ENCODE measurements at places on chromosomes 16 and 17.

GRCh38 chr17:56656701-56657327 lies 63.3 kb downstream of the NOG start:
- DNase-seq = no peak

GRCh38 chr16:17474572-17474971 lies 3.8 kb upstream of the XYLT1 start:
- DNase-seq = no peak

DNA sequence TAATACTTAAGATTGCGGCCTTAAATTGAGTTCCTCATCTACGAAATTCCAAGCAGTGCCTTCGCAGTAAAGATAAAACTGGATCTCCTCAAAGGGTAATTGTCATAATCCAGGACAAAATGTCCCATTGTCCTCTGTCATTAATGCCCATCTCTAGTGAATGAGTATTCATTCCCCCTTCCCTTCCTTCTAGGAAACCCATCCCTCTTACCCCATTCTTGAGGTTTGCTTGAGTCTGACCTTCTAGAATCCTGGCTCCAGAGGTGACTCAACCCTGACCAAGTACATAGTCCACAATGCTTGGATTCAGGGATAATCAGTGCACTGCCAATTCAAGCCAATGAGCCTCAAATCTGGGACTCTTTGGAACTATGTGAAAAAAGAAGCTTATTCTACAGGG lies 47.0 kb upstream of the MAF start:
- DNase-seq = no peak

DNA sequence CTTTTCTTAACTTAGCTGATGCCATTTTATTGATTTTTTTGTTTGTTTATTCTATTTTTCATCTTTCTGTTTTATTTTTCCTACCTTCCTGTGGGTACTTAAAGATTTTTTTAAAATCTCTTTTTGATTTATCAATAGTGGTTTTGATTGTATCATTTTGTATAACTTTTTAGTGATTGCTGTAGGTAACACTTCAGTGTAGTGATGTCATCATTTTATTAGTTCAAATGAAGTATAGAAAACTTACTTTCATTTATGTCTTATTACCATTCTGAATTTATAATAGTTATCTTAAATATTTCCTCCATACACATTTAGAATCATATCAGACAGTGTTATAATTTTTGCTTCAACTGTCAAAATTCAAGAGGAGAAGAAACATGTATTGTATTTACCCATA lies 115.9 kb downstream of the PHKB start:
- no peak for DNase-seq

DNA sequence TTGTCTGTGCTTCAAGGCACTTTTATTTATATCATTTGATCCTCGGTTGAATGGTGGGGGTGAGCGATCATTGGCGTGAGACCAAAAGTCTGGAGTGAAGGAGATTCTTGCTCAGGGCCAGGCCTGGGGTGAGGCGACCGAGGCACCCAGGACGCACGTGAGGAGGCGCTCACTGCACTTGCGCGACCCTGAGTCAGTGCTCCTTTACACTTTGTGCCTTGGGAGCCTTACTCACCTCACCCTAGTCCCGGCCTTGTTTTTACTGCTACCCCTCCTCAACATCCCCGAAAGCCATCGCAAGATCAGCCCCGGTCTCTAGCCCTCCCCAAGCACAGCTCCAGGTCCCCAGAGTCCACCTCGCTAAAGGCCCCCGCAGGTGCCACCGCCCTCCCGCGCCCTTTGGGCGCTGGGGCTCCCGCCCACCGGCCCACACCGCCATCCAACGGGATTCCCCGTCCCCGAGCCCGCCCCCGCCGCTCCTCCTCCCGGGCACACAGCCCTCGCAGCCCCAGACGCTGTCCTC lies 496 bp downstream of the EZH1 start:
- no peak for DNase-seq

GRCh38 chr17:58991718-58992331 lies 114.9 kb downstream of the TRIM37 start:
- DNase-seq = no peak

DNA sequence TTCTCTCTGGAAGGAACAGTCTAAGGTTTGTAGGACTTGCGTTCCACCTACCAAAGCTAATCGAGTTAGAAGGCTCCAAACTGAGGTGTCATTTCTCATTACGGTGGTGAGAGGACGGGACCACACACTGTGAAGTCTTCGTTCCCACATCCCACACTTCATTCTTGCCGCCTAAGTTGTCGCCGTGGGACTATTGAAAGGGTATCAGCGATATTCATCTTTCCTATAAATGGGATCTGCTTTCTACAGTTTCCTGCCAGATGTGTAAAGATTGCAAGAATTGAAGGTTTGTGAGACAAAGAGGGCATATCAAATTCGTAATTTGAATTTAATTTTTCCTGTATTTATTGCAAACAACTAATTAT lies 608 bp upstream of the TRIM37 start:
- DNase-seq = peak; percentile 57

DNA sequence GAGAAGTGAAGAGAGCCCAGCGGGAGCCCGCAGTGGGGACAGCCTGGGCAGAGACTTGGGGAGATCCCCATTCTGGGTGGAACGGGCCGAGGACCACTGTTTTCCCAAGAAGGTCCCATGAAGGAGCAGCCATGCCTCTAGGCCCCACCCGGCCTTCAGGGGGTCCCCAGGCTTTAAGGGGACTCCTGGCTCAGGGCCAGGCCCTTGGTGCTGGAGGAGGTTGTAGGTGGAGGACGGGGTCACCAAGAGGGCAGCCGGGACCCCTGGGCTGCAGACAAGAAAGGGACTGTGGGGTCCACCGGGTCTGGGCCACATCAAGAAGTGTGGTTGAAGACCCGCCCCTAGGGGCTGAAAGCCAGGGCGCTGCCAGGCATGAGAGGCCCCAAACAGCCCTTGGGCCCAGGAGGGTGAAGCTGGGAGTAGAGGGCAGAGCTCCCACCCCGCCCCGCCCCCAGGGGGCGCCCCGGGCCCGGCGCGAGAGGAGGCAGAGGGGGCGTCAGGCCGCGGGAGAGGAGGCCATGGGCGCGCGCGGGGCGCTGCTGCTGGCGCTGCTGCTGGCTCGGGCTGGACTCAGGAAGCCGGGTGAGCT lies at the start of gene PRSS21:
Gene PRSS21, plus strand, starts transcription at position 487 of the 589 bp plus-strand sequence. Its CDS starts 32 bp downstream, at position 519.
- DNase-seq = no peak

DNA sequence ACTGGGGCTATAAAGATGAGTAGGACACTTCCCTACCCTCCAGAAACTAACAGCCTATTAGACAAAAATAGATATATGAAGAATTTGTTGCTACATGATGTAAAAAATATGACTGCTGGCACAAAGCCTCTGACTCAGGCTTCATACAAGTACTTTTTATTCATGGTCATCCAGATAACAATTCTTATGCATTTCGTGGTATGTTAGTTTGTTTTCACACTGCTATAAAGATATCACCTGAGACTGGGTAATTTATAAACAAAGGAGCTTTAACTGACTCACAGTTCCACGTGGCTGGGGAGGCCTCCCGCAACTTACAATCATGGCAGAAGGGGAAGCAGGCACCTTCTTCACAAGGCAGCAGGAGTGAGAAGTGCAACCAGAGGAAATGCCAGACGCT lies 112.5 kb upstream of the HLF start:
- DNase-seq = no peak

DNA sequence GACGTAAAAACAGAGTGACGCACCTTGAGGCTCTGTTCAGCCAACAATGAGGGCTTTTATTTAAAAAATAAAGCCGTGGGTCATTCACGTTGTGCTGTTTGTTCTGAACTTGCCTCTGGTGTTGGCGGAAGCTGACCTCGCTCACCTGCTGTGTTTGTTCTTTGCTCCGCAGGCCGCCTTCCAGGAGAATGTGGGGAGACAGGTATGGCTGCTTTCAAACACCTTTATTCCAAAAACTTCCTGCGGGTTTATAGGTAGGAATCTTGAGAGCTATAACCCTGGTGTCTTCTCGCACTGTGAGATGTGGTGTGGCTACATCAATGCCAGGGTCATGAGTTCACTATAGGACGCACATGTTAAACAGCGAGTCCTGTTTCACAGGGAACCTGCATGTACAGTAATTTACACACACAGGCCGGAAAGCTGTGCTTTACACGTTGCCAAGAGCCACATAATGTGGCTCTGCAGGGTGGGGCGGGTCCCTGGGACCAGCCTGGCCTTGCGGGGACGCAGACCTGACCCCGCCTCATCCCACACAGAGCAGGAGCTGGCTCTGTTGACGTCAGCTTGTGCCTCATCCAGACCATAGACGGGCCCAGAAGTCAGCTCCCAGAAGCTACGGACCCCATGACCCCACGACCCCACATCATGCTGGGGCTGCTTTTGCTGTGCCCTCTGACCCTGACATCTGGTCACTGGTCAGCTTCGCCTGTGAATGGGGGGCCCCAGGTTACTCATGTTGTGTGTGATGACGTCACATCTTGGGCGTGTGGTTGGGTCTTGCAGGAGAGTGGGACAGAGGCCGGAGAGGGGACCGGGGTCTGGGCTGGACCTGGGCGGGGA lies 49.9 kb upstream of the ZNF750 start:
- DNase-seq = no peak

DNA sequence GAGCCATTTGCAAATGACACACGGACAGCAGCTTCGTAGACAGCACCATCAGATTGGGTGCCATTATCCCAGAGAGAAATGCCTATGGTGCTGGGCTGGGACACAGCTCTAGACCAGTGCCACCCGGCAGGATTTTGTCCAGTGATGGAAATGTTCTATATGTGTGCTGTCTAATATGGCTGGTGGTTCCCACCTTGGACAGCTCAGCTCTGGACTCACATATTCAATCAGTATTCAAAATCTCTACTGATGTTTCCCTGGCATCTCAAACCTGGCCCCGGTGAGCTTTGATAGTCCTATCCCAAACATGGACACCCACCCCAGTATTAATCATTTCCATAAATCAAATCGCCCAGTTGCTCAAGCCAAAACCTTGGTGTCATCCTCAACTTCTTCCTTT lies 23.0 kb downstream of the FA2H start:
- DNase-seq = no peak

GRCh38 chr16:74046524-74046923 lies 250.1 kb upstream of the PSMD7 start:
- DNase-seq = no peak

DNA sequence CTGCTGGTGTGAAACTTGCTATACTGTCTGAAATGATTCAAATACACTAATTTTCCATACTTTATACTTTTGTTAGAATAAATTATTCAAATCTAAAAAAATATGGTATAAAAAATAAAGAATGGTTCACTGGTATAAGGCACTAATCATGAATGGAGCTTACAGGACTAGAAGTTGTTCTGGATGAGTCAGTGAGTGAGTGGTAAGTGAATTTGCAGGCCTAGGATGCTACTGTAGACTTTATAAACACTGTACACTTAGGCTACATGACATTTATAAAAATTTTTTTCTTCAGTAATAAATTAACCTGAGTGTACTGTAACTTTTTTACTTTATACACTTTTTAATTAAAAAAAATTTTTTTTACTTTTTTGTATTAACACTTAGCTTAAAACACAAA lies 95.5 kb downstream of the MAP2K4 start:
- DNase-seq = no peak

- no peak for DNase-seq
Measured at GRCh38 chr16:48158296-48158695, 2.5 kb upstream of the ABCC12 start.

GRCh38 chr17:10295728-10296343 lies 77.0 kb downstream of the MYH13 start:
- no peak for DNase-seq

DNA sequence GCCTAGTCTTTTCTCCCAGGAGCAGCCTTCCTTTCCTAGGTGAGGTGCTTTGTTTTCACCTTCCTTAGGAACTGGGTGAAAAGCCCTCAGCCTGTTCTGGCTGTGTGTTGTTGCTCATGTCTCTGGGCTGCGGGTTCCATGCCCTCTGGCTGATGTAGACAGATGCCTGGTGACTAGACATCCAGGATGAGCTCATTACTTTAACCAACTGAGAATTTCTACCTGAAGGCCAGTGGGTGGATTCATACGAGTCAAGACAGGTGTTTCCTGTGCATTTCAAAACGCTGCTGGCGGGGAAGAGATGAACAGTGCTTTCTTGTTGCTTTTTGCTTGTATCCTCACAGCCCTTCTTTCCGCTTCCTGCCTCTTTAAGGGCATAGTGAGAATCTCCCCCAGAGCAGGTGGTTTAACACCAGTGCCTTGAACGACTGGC lies 22.3 kb downstream of the SAP30BP start:
- DNase-seq = no peak

DNA sequence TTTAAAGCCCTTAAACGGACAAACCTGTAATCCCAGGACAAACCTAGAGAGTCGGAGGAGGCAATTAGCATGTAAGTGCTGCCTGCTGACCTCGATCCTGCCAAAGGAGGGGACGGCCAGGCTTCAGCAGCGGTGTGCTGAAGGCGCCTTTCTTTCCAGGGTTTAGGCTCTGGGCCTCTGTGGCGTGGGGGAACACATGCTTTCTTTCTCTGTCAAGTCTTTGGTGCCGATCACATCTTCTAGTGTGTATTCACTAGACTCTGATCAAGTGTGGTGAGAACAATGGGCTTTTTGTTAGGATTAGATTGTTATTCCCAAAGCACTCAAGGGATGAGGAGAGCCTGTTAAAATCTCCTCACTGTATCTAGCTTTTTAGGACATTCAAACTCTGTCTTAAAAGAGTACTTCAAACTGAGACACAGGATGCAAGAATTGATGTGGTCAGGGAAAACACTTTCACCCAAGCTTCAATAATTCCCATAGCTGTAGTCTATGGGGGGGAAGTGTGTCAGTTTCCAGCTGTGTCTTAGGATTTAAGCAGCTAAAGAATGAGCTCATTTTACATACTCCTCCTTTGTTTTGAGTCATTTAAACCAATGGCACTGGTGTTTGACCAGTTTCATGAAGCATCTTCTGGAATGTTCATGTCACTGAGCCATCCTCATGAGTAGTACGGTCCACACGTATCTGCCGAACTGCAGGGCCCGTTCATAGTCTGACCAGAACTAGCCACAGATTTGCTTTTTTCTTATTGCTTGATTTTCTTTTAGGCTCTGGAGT lies 51.2 kb downstream of the RPA1 start:
- no peak for DNase-seq

- no peak for DNase-seq
Measured at GRCh38 chr16:31242206-31242605, 17.6 kb upstream of the ITGAM start.

DNA sequence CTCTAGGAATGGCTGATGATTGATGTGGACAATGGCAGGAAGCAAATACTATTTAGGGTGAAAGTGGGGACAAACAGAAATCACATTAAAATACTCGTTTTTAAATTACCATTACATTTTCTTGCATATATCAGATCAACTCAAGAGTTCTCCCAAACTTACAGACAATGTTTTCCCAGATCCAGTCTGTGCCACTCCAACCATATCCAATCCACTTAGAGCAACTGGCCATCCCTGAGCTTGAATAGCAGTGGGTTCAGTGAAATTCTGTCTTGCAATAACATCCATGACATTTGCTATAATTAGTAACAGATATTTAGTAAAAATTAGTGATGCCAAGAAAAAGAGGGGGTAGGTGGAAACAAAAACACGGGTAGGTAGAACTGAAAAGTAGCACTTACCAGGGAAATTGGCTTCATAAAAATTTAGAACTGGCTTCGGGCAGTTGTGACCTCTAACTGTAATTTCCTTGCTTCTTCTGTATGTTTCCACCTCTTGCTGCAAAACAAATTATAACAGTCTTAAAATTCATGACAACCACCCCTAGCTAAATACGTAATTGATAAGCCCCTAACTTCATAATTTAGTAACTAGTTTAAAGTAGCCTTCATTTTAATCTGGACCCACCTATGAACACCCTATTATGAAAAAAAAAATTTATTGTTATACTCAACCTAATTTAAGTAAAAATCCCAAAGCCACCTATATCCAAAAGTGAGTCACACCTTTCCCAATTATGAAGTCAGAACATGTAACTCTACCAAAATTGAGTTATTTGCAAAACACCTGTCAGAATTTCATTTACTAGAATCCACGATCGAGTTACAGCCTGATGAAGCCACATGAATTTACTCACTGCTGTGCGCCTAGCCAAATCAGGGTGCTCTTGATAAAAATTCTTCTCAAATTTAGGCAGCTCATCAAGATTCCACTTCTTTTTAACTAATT lies 2.0 kb downstream of the DDX5 start:
- no peak for DNase-seq

All from NCI-H2107 (cell line).